Kidney tubule cell (primary cell): ENCODE measurements at places on chromosomes 2 and 18.
A peak's percentile ranks its signal among the peaks of the same experiment; 100 is the strongest.

DNA sequence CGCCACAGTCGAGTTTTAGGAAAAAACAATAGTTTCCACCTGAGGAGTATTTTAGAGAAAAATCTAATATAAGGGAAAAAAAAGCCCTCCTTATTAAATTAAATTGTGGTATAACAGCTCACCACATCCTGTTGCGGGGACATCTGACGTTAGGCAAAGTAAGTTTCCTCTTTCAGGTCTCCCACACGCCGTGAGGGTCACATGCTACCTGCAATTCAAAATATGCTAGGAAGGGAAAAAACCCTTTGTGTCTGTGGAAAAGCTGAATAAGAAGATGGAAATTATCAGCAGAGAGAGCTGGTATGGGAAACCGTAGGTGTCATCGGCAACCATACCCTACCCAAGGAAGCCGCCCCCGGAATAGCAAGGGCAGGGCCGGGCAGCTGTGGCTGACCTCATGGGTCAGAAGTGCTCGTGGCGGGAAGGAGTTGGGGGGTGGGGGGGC, 128.0 kb downstream of the NFATC1 start:
- no peak for DNase-seq

GRCh38 chr18:62717169-62717924, 2.0 kb downstream of the PHLPP1 start:
- peak; percentile 82 for DNase-seq

DNA sequence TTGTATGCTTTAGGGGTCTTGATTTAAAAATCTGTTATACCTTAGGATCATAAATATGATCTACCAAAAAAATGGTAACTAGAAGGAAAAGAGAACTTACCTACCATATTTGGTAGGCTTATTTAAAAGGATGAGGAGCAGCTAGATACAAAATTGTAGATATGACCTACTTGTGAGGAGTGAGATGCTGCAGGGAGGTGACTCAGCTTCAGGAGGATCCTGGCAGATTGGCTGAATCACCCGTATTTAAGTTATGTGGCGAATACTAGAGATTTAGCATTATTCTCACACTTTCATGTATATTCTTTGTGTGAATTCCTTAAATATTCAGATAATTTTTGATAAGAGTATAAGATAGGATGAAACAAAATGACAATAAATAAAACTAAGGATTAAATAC, 657.3 kb upstream of the LINC00305 start:
- no peak for DNase-seq

DNA sequence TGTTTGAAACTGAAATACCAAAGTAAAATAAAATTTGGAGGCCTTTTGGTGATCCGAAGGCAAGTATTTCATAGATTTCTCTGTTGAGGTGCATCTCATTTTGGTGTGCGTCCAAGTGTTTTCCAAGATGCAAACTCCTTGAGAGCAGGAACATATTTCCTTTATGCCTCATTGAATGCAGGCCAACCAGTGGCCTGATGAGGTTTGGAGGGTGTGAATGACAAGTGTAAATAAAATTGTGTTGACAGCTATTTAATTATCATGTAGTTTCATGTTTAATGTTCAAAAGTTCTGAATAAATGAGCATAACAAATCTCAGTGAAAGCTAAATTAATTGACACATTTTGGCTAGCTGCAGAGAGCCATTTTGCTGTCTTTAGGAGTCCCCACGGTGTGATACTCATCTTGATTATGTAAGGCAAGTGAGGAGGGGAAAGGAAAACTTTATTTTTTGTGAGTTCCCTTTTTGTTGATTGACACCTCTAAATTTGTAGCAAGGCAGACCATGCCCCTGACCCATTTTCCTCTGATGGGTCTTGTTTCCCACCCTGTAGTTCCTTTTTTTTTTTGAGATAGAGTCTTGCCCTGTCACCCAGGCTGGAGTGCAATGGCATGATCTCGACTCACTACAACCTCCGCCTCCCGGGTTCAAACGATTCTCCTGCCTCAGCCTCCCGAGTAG, 6.3 kb upstream of the LTBP1 start:
- DNase-seq = no peak
